ENCODE measurements at places on chromosomes 16 and 17. TPM values are rescaled to one million over a fixed set of nuclear protein-coding genes. Genes with fewer than 3 reads are reported as not detected.

- no peak for DNase-seq
These were observed 7.3 kb upstream of the CAPNS2 start for GRCh38 chr16:55559233-55559632.

The KRT33B gene
- not detected for total RNA-seq

The CORO6 gene
- 1.3 TPM for total RNA-seq

- DNase-seq: no peak
These were observed 278.4 kb downstream of the PARN start for GRCh38 chr16:14351647-14352046.

DNA sequence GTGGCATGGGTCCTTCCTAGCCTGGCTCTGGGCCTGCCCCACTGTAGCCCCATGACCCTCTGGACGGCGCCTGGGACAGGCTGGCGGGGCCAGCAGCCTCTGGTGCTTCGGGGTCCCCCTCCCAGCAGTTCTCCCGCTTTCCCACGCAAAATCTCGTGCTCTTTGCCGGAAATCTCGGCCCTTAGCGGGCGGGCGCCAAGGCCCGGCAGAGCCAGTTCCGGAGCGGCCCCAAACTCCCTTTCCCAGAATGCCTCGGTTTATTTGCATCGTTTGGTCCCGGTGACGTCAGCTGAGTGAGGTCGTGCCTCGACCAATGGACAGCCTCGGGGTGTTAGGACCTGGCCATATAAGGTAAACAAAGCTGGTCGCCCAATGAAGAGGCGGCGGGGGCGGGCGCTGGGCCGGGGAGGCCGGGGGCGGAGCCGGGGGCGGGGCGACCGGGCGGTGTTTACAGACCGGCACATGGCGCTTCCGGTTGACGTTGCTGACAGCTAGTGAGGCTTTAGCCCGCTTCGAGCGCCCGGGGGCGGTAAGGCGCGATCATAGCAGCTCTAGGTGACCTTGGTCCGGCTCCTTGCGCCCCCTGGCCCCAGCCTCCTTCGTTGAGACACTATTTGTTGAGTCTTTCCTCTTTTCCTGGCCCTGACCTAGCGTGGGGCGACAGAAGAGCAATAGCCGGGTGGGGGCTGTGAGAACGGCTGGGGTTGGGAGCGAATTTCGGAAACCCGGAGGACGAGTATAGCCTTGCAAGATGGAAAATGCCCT lies 1.5 kb upstream of the UBALD1 start:
- DNase-seq: peak; percentile 99

DNA sequence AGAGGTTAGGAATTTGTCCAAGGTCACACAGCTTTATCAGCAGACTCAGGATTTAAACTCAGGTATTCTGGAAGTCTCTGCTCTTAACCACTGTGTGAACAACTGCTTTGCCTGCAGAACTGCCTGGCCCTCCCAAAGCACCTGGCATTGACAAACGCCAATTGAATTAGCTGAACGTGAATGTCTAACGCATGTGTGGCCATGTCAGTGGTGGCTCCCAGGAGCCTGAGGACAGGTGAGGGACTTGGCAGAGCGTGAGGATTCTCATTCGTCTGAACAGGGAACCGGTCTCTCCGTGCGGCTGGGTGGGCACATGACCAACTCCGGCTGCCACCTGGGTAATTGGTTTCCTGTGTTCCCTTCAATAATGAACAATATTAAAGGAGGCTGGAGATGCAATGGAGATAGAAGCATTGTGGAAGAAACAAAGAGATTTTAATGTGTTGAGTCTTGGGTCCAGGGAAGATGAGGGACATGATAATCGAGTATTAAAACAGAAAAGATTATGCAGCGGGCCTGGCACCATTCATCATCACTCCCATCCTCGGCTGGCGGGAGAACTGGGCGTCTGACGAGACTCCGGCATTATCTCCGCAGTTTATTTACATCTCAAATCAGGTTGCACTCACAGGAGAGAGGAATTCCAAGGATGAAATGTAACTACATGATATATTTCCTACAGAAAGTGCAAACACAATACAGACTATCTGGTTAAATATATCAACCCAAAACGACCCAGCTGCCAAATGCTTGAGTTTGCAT lies 113.5 kb downstream of the NPIPB5 start:
- DNase-seq: peak; percentile 23

The CEP112 gene
- 133 TPM for total RNA-seq

The HS3ST3A1 gene
- 2.0 TPM for total RNA-seq

- no peak for DNase-seq
These were observed 42.7 kb downstream of the DYNLRB2 start for GRCh38 chr16:80583466-80583865.

- peak; percentile 74 for DNase-seq
These were observed 9.0 kb downstream of the CANT1 start for GRCh38 chr17:79000396-79001189.

The ITGA2B gene
- total RNA-seq: 4.7 TPM

DNA sequence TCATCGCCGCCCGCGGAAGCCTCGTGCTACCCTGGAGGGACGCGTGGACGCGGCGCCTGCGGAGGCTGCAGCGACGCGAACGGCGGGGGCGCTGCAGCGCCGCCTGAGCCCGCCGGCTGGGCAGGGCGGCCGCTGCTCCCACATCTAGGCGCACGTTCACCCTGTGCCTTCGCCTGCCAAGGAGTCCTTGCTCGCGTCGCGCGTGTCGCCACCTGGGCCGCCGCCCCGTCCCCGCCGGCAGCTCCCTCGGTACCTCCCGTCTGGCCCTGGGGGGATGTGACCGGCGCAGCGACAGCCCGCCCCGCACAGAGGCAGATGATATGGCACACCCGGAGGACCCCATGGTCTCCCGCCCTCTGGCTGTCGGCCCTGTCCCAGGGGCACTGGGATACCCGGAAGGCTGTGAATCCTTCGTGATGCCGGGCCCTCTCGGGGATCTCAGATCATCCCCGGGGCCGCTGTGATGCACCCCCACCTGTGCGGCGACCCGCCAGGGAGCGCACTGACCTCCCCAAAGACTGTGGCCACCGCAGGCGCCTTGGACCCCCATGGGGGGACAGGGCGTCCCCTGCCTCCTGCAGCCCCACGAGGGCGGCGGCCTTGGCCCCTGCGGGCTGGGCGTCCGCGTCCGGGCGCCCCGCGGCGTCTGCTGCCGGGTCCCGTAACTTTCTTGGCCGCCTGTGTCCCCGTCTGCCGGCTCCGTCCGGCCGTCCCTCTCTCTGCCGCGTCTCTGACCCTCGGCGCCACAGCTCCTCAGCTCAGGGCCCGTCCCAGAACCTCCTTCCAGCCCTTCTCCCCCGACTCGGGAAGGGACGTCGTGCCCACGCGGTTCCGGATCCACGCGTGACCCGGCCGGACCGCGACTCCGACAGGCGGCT lies 689 bp upstream of the TBC1D24 start:
- peak; percentile 67 for DNase-seq

DNA sequence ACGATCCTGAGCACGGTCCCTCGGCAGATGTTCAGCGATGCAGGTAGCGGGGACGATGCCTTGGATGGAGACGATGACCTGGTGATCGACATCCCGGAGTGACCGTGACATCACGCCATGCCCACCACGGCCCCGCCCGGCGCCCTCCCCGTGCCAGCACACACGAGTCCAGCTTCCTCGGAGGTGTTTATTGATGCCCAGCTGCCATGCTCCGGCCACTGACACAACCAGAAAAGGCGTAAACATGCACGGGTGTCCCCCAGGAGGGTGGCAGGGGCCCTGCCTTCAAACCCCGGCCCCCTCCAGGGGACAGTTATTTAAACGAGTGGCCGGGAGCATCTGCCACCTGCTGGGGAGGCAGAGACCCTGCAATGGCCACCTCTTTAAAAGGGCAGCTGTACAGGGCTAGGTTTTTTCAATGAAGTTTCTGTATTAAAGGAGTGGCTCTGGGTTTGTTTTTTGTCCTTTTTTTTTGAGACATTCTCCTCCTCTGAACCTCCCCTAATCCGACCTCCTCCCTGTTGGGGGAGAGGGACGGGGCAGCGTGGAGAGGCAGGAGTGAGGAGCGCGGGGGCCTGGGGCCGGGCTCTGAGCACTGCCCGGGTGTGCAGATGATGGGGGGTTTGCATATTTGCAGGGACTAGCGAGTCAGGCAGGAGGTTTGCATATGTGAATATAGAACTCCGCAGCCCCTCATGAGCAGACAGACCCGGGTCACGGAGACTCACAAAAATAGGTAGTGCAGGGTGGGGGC lies 5.3 kb downstream of the DOC2A start:
- DNase-seq: peak; percentile 32

- DNase-seq: no peak
These were observed 589 bp downstream of the PEMT start for GRCh38 chr17:17590883-17591354.

The SCNN1B gene
- not detected for total RNA-seq

The ZP2 gene
- 0.64 TPM for total RNA-seq

DNA sequence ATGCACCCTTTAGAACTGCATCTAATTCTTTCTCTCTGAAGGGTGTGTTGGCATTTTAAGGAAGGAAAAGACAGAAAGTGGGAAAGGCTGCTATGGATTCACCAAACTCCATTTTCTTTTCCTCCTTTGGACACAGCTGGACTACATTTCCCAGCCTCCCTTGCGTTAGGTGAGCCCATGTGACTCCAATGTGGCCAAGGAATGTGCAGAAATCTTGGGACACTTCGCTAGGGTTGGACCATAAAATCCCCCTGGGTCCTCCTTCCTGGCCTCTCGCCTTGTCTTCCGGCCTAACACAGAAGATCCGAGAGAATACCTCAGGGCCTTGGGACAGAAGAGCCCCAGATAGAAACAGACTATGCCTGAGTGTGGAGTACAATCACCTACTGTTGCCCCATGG lies 56.3 kb downstream of the ABCC12 start:
- DNase-seq: no peak

DNA sequence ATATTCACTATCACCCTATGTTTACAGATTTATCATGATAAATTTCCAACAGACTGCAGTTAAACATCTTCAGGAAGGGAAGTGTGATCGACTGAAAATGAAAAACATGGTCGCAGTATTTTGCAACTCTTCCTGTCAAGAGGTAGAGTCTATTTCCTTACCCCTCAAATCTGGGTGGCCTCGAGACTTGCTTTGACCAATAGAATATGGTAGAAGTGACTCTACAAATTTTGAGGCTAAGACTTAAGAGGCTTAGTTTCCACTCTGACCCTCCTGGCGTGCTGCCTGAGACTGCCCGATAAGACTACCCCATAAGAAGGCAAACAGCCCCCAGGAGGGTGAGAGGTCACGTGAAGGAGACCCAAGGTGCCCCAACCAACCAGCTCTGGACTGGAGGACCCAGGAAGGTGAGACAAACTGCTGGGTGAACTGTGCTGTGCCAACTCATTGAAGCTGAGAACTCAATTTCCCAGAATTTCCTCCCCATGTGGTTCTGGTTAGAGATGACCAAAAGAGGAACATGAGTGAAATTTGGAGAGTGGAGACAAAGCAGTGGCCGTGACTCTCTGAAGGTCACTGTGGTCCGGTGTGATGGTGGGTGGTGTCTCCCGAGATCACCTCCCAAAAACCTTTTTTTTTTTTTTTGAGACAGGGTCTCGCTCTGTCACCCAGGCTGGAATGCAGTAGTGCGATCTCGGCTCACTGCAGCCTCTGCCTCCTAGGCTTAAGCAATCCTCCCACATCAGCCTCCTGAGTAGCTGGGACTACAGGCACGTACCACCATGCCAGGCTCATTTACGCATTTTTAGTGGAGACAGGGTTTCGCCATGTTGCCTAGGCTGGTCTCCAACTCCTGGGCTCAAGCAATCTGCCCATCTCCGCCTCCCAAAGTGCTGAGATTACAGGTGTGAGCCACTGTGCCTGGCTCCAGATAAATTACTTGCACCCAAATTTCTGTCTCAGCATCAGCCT lies 38.2 kb upstream of the LITAF start:
- DNase-seq: no peak

The GGNBP2 gene
- total RNA-seq: 57.3 TPM

DNA sequence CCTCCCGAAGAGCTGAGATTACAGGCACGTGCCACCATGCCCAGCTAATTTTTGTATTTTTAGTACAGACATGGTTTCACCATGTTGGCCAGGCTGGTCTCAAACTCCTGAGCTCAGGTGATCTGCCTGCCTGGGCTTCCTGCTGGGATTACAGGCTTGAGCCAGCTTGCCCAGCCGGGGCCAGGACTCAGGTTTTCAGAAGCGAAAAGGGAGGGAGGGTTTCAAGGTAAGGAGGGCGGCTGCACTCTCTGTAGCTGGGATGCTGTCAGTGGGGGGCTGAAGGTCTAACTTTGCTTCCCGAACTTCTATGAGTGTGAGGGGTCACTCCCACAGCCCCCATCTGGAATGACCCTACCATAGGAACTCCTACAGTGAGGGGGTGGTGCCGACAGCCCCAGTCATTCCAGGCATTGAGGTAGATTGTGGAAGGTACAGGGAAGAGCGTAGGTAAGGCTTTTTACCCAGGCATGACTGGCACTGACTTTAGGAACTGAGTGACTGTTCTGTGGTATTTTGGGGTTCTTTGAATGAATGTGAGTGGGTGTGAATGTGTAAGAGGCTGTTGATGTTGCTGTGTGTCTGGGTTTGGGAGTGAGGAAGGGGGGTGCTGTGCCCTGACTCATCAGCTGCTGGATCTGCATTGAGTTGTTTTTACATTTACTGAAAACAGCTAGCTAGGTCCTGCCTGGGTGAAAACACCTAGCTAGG lies 3.8 kb upstream of the C1QL1 start:
- DNase-seq: no peak

The CPSF4L gene
- total RNA-seq: not detected

DNA sequence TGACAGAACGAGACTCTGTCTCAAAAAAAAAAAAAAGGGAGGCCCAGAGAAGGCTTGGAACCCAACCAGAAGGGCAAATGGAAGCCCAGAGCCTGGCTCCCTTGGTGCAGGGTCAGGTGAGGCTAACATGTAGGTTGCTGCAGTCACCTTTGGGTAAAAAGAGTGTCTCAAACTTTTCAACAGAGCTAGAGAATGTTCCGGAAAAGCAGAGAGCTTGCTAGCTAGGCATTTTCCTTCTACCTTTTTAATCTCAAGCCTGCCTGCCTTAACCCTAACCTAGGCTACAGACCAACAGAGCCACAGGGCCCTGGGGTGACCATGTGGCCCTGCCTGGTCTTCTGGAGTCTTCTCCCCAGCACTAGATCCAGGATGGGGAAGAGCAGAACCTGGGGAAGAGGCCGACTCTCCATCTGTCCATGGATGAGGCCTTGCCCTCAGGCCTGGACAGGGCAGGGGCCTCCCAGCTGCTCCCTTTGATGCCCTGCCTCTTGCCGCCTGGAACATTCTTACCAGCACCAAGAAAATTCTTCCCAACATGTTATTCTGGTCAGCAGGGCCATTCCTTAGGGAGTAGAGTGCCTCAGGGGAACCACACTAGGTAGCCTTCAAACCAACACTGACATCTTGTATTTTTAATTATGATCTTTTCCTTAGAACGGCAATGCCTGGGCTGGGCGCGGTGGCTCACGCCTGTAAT lies 30.1 kb downstream of the SLC43A2 start:
- no peak for DNase-seq

The SSH2 gene
- 29.9 TPM for total RNA-seq

DNA sequence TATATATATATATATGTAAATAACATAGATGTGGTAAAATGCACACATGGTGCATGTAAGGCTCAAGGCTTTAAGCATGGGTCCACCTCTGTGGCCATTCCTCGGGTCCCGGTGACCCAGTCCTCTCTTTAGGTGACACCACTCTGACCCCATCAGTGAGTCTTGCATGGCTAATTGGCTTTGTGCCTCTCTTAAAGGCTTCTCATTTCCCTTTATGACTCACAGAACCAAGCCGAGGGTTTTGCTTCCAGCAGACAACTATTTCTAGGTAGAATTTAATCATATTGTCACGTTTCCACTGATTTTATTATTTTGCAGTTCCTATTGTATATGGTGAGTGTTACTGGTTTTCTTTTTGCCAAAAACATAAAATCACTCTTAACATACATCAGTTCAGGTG lies 59.7 kb downstream of the PLCG2 start:
- no peak for DNase-seq

The RECQL5 gene
- total RNA-seq: 14.1 TPM
